Stimulated activated CD8-positive, alpha-beta memory T cell treated with anti-CD3 and anti-CD28 coated beads, Interleukin-15, amount 100 ng/mL, for 48 hours (primary cell): ENCODE measurements at places on chromosomes 1 and 21.
A peak's percentile ranks its signal among the peaks of the same experiment; 100 is the strongest.

DNA sequence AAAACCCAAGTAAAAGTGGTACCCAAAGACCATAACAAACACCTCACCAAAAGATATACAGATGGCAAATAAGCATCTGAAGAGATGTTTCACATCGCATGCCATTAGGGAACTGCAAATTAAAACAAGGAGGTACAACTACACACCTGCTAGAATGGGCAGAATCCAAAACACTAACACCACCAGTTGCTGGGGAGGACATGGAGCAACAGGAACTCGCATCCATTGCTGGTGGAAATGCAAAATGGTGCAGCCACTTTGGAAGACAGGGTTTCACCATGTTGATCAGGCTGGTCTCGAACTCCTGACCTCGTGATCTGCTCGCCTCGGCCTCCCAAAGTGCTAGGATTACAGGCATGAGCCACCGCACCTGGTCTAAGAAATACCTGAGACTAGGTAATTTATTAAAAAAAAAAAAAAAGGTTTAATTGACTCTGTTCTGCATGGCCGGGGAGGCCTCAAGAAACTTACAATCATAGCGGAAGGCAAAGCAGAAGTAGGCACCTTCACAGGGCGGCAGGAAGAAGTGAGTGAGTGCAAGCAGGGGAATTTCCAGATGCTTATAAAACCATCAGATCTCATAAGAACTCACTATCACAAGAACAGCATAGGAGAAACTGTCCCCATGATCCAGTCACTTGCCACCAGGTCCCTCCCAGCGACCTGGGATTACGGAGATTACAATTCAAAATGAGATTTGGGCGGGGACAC is 30.2 kb upstream of the PRSS38 start:
- DNase-seq = no peak

GRCh38 chr1:225891229-225891972 is 2.5 kb upstream of the LEFTY1 start:
- no peak for DNase-seq

DNA sequence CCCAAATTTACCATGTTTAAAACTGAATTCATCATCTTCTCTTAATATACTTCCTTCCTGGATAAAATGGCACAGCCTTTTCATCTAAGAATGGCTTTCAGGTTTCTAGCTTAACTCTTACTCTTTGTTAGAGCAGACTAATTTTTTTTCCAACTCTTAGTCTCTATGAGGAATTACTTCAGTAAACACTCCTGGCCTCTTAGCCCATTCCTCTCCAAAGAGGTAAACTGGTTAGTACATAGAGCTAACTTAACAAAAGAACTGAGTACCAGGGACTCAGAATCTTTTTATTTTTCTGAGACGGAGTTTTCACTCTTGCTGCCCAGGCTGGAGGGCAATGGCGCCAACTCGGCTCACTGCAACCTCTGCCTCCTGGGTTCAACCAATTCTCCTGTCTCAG is 21.1 kb downstream of the FOXJ3 start:
- DNase-seq = no peak

GRCh38 chr1:180927841-180928240 is 15.1 kb downstream of the KIAA1614 start:
- DNase-seq = no peak

- no peak for DNase-seq
Observed at GRCh38 chr1:240941701-240942370, 329.9 kb upstream of the GREM2 start.

DNA sequence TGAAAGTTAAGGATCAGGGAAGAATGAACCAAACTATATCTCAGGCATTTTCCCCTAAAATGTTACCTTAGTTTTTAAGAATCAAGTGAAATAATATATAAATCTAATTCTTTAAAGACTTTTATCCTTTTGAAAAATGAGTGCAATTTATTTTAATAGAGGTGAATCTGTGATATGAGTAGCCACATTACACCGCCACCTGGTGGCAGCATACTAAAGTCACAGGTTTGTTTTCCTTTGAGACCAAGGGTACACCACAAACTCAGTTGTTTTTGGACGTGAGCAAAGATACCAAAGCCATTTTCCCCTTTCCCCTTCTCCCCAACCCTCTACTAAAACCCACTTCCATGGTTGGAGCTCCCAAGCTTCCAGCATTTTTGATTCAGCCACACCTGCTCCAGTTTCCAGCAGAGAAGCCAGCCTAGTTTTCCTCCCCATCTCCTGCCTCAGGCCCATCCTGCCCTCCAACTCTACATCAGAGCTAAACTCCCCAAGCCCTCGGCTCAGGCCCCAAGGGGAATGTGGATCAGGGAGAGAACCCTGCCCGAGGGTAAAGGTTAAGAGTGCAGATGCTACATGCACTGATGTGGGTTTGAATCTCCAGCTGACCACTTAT is 22.9 kb upstream of the LDLRAP1 start:
- DNase-seq = peak; percentile 30

DNA sequence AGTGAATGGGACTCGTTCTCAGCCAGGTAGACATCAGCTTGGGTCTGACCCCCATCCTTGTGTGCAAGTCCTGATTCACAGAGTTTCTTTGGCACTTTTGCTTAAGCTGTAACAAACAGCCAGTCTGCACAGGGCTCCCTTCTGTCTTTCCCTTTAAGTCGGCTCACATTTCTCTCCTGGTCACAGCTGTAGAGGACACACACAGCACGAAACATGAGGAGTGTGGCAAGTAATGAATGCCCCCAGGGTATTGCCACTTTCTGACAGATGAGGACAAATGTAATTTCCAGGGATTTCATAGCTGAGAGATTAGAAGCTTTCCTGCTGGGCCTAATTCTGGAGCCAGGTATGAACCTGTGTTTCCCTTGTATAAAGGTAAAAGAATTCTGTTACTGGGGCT is 423.5 kb downstream of the KIF26B start:
- no peak for DNase-seq

- DNase-seq = no peak
Observed at GRCh38 chr1:118812555-118812954, 175.6 kb downstream of the TBX15 start.

DNA sequence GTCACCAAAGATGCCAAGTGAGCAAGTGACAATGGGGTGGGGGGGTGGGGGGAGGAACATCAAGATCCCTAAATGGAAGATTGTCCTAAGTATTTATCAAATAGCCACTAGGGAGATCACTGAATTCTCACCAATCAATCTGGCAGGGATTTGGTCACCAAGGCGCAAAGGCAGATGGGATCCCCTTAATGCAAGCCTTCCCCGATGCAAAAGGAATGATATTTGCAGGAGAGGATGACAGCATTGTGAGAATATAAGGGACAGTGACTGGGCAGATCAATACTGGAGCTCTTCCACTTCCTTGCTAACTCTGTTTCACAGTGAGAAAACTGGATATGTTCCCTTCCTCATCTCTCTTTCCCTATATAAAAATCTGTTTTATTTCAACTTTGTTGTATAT is 40.9 kb downstream of the DUSP10 start:
- no peak for DNase-seq

DNA sequence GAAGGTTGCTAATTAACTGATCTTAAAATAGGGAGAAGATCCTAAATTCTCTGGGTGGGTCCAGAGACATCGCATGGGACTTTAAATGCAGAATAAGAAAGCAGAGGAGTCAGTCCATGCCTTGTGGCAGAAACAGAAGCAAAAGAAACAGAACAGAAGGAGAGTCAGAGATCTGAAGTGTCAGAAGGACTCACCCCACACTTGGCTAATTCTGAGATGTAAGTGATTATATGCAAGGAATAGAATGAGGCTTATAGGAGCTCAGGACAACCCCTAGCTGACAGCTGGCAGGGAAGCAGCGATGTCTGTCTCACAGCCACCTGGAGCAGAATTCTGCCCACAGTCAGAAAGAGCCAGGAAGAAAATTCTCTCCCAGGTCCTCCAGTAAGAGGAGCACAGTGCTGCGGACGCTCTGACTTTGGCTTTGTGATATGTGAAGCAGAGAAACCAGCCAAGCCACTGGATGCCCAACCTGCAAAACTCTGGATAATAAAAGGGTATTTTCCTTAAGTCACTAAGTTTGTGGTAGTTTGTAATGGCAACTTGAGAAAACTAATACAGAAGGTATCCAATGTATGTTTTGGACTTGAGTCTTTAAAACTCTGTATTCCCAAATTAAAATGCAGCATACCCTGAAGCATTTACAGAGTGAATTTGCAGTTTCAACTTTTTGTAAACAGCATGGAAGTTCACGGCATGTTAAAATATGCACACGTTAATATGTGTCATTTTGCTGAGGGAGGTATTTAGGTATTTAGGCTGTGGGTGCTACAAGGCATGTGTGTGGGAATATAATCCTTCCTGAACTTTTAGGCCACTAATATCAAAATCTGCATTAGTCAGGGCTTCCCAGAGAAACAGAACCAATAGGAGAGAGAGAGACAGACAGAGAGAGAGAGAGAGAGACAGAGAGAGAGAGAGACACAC is 388.5 kb downstream of the PCP4 start:
- no peak for DNase-seq

- no peak for DNase-seq
Observed at GRCh38 chr1:27934818-27935549, at the start of gene SMPDL3B. SMPDL3B (plus strand) TSS chr1:27935000; CDS start chr1:27935184, 184 bp downstream.

DNA sequence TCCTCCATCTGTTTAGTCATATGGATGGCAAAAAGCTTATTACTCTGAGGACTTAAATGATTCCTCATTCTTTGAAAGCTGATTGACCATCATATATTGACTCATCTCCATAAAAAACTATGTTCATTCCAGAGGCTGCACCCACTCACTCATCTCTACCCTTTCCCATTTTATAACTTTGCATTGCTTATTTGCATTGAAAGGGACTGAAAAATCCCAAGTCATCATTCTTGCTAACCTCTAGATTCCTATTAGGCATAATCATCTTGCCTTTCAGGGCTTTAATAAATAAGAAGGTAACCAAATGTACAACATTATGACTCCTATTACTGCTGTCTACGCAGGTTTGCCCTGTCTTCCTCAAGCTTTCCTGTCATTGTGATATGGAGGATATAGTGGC is 1180.3 kb upstream of the B3GALT2 start:
- no peak for DNase-seq

GRCh38 chr1:1306661-1307260 is 969 bp downstream of the ACAP3 start:
- DNase-seq = no peak

DNA sequence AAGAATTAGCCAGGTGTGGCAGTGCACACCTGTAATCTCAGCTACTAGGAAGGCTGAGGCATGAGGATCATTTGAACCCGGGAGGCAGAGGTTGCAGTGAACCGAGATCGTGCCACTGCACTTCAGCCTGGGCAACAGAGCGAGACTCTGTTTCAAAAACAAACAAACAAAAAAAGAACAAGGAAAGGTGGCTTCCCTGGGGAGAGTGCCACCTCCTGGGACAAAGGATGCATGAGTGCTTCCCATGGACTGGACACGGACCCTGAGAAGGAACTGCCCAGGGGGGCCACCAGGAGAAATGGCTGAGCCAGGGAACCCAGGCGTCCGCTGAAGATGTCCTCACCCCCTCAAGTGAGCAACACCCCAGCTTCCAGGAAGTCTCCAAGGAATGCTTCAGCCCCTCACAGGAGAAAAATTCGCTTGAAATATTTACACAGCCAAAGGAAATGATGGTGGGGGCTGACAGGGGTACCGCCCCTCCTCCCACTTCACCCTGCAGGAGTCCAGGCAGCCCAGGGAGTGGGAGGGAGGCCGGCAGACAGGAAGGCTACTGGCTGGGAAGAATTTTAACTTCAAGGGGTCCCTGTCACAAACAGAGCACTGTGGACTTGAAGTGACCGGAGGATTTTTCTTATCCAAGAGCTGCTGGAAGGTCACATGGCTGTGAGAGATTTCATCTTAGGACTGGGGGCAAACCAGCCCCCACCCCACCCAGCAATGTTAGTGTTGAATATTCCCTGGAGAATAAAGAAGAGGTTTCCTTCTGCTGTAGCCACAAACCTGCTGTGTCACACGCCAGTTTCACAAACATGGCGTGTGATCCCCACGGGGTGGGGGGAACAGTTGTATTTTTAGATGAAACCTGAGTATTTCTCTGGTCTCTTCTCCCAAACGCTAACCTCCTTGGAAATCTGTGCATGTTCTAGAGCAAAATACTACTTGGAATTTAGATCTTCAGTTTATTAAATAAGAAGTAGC is 90.8 kb upstream of the SLC25A33 start:
- DNase-seq = no peak

GRCh38 chr1:28280977-28281381 is 21.7 kb downstream of the SESN2 start:
- DNase-seq = no peak

- DNase-seq = no peak
Observed at GRCh38 chr1:24311741-24312140, 7.4 kb upstream of the GRHL3 start.

DNA sequence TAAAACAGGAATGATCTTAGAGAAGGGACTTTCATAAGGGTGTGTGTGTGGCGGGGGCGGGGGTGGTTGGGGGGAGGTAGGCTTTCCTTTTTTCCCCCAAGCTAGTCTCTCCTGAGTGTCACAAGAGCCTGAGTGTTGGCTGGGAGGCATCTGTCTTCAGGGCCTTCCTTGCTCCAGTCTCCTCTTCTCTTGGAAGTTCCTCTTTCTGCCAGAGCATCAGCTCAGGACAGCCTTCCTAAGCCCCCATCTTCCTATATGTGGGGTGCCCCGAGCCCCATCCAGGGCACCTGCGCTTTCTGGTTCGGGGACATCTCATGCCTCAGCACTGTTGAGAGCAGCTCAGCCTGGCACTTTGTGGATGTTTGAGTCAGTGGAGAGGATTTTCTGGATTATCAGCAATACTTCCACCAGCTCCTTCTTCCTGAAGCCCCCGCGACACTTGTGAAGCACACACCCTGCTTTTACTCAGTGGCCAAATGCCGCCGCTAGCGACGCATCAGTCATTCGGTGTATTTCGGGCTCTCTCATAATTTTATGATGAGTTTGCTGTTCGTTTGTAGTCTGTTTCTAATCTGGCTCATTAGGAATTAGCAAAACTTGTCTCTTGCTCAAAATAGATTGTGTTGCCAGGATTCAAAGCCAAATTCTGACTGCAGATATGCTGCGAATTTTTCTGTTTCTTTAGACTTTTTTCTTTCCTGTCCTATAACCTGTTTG is 61.7 kb downstream of the GALNT2 start:
- DNase-seq = no peak

DNA sequence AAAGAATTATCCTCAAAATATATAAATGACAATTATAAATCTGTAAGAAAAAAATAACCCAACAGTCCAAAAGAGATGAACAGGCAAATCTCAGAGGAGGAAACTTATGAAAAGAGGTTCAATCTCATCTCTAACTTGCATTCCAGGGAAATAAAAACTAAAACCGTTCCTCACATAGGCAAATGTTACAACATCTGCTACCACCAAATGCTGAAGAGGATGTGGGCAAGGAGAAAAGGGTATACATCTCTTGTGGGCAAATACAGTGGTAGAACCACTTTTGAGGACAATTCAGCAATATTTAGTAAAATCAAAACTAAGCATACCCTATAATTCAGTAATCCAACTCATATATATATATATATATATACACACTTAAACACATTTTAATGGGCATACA is 33.7 kb upstream of the SGIP1 start:
- DNase-seq = no peak

DNA sequence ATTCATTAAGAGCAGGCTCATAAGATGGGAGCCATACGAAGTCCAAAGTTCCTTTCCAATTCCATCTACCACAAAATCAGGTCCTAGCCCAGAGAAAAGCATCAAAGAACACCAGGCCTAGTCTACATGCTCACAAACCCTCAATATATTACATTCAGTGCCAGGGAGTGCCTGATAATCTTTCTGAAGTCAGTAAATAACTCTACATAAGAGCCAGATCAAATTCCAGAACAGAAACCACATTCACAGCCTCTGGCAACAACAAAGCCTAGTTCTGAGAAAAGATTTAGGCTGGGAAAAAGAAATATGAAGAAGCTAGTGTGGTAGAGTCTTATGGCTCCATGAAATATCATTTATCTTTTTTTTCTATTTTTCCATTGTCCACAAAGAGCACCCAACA is 40.5 kb upstream of the RBBP5 start:
- no peak for DNase-seq
